Adipocyte (in vitro differentiated cells): ENCODE measurements at places on chromosomes 12 and 14.

DNA sequence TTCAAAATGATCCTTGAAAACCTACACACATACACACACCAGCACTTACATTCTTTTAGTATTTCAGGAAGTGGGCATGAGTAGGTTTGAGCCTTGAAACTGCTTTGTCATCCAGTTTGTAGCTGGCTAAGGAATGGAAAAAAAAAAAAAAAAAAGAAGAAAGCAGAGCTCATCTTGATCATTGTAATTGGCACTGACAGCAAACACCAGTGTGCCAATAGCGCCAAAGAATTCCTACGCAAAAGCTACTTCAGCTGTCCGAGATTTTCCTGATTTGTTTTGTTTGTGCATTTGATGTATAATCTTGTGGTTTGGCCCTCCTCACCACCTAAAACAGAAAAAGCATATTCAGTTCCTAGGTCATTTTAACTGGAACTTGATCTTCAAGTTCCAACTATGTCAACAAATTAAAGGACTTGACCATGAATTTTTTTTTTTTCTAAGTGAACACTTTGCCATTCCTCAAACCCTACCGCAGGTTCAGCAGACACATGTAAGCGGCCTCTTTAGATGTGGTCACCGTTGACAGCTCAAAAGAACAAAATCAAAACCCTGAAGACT lies 57.3 kb downstream of the FLRT2 start:
- peak; percentile 93 for DNase-seq

- DNase-seq: peak; percentile 76
These were observed 3.6 kb upstream of the TNFRSF1A start for GRCh38 chr12:6345319-6346091.

- DNase-seq: no peak
These were observed 13.7 kb downstream of the OR6J1 start for GRCh38 chr14:22630486-22630885.

DNA sequence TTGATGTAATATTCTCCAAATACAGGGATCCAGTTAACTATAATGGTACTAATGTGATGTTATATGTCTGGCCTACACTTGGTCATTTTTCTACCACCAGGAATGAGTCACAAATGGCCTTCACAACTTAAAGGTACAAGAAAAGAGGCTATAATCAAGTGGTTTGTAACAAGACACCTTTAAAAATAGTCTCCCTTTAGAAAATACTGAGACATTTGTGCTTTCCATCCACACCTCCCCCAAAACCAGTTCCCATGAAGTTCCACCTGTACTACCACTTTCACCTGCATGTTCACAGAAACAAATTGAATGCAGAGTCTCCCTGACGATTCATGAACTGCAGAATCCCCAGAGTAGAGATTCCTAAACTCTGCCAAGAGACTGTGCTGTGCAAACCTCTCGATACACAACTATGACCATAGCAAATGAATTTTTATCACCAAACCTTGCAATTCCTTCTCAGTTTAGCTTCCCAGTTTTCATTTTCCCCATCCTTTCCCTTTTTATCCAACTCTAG lies 6.0 kb downstream of the BTG1 start:
- peak; percentile 49 for DNase-seq

- DNase-seq: peak; percentile 24
These were observed 128.4 kb upstream of the NCOR2 start for GRCh38 chr12:124695861-124696260.

DNA sequence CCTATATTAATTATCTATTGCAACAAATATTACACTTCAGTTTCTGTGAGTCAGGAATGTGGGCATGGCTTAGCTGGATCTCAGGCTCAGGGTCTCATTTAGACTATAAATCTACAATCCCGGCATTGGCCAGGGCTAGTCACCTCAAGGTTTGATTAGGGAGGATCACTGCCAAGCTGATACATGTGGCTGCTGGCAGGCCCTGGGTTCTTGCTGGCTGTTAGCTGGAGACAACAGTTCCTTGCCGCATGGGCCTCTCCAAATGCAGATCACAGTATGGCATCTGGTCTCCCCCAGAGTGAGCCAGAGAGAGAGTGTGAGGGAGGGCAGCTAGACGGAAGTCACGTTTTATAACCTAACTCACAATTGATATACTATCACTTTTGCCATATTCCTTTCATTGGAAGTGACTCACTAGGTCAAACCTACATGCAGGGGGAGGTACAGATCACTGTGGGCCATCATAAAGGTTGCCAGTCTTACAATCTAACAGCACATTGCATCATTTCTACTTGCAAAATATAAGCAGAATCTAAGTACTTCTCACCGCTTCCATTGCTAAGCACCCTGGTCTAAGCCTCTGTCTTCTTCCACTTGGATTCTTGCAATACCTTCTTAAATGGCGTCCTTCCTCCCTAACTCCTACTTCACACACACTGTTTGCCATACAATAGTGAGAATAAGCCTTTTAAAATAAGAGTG lies 174.0 kb upstream of the ARHGAP5 start:
- no peak for DNase-seq

DNA sequence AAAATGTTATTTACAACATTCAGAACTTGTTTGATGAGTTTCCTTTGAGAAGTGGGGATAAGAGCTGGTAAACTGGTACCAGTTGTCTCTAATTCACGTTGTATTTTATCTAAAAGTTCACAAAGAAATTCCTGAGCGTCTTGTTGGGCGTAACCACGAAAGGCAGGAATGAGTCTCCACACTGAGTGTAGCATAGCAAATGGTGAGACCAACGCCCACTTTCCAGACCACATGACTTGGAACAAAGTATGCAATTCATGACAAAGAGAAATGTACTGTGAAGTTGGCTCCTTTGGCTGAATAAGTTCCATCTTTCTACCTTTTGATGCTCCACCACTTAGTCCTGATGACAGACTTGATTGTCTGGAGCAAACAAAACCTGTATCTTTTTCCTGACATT lies 18.4 kb downstream of the USP44 start:
- DNase-seq: peak; percentile 45

DNA sequence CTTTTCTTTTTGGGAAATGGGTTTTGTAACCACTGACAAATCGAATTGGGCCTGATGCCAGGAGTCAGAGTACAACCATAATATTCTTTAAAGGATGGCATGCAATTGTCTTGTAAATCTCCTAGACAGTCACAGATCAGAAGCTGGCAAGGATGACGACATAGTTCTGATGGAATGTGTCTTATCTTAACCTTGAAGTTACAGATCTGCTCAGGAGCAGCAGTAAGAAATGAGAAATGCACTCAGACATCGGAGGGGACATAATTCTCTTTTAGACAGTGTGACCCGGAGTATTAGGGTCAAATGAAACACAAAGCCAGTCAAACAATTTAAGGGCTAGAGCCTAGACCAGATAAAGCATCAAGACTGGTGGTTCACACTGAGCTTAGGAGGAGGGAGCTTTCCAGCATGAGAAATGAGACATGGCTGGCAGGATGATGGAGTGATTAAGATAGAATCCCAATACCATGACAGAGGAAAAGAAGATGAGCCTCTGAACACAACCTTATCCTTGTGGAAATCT lies 17.5 kb downstream of the CBX5 start:
- peak; percentile 73 for DNase-seq

- DNase-seq: no peak
These were observed 2.8 kb downstream of the CRADD start for GRCh38 chr12:93680006-93680405.

DNA sequence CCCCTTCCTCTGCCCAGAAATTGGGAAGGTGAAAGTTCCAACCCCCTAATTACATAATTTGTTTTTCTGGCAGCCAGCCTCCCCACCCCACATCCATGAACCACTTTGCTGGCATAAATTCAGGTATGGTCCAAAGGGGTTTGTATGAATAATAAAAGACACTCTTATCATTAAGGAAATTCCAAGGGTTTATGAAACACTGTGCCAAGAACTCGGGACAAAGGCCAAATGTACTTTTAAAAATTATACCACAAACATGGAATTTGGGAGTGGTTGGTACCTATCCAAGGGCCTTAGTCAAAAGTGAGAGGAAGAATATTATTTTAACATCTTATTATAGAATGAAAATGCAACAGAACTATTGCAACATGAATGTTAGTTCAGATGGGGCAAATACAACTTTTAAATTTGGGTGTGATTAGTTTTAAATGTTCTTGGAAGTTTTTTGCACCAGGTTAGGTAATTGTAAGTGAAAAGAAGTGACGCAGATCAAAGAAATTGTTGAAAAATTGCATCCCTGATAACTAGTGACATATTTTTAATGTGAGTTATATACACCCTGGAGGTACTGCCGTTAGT lies 217.8 kb downstream of the TMEM117 start:
- DNase-seq: peak; percentile 64

GRCh38 chr12:132856581-132856980 lies 27.9 kb upstream of the GOLGA3 start:
- DNase-seq: no peak

- no peak for DNase-seq
These were observed 16.4 kb upstream of the NUDT4 start for GRCh38 chr12:93361151-93361919.

DNA sequence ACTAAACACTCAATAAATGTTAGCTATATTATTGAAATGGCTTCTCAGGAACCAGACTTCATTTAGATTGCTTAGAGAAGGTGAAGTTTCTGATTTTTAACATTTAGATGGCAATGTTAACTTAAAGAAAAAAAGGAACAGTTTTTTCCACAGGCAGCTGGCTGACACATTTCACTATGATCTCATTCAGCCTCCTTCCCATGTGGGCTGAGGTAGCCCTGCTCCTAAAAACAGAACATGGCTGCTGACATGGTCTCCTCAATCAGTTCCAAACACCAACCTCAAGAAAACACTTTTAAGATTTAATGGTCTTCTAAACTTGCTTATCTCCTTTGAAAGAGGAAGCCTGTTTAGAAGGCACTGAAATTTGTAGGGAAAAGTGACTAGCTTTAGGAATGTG lies 23.8 kb downstream of the GNS start:
- DNase-seq: no peak

- DNase-seq: no peak
These were observed 3.7 kb upstream of the NOS1 start for GRCh38 chr12:117365049-117365616.

DNA sequence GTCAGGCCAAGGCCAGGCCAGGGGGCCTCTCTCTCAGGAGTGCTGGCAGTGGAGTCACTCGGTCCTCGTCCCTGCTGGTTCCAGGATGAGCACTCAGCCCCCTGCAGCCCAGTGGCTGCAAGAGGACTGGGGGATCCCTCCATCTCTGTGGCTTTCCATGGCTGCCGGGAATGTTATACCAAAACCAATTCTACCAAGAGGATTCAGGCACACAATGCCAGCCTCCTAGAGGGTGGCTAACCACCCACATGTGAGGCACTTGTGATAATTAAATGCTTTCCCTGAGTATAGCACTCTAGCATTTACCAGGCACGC lies 21.9 kb downstream of the ASB2 start:
- no peak for DNase-seq

- no peak for DNase-seq
These were observed 40.3 kb downstream of the CFAP251 start for GRCh38 chr12:121958541-121959240.

GRCh38 chr12:64160021-64160710 lies 61.9 kb downstream of the KICS2 start:
- peak; percentile 42 for DNase-seq

DNA sequence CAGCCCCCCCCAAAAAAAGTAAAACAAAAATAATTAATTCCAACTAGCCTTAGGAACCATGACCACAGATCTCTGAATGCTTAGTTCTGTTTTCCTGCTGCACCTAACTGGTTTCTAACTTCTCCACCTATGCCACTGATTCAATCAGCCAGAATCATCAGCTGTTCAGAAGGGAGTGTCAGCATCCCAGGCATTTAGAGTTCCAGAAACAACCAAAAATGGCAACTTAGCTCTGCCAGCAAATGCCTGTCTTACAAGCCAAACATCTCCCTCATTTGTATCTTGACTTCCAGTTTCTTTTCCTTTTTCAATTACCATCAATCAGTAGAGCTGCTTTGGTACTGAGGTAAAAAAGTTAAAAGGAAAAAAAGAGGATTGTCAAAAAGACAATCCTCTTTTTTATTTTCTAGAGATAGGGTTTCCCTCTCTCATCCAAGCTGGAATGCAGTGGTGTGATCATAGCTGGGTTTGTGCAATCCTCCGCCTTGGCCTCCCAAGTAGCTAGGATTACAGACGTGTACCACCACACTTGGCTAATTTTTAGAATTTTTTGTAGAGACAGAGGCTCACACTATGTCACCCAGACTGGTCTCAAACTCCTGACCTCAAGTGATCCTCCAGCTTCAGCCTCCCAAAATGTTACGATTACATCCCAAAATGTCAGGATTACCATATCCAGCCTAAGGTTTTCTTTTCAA lies 45.2 kb upstream of the ISM2 start:
- DNase-seq: no peak

DNA sequence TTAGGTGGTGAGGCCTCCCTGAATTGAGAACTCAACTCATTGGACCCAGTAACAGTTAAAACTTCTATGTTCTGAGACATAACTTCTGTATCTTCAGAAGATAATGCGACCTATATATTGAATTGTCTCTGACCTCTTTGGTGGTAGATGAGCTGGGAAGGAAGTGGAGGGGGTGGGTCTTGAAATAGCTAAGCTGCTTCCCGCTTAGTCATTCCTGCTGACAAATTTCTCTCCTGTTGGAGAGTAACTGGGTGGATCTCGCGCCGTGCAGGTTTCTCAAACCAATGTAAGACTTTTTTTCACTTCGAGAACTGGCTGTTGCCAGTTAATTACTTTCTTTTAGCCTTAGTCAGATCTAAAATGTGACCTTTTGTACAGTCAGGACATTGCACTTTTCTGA lies 100.8 kb downstream of the PPHLN1 start:
- DNase-seq: no peak

GRCh38 chr12:111438481-111438880 lies 32.8 kb downstream of the SH2B3 start:
- peak; percentile 17 for DNase-seq

- no peak for DNase-seq
These were observed 68.6 kb downstream of the RESF1 start for GRCh38 chr12:32027684-32028365.

GRCh38 chr14:90703841-90704737 lies 112.1 kb downstream of the TTC7B start:
- DNase-seq: no peak

- no peak for DNase-seq
These were observed 30.7 kb upstream of the OVCH1 start for GRCh38 chr12:29528161-29528560.

- peak; percentile 89 for DNase-seq
These were observed 2.0 kb upstream of the ART4 start for GRCh38 chr12:14845350-14845750.

DNA sequence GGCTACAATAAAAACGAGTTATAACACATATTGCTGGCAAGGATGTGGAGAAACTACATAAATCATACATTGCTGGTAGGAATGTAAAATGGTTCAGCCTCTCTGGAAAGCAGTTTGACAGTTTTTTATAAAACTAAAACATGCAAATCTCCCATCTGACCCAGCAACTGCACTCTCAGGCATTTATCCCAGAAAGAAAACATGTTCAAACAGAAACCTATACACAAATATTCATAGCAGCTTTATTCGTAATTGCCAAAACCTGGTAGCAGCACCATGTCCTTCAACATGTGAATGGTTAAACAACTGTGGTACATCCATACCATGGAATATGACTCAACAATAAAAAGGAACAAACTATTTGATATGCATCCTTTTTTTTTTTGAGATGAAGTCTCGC lies 10.1 kb upstream of the TMCC3 start:
- DNase-seq: no peak

- DNase-seq: no peak
These were observed 99.5 kb downstream of the NUAK1 start for GRCh38 chr12:106039242-106039641.
